ENCODE measurements at places on chromosomes 6 and 20.

- DNase-seq: no peak
These were observed 1.0 kb upstream of the ZBTB22 start for GRCh38 chr6:33318426-33319073.

DNA sequence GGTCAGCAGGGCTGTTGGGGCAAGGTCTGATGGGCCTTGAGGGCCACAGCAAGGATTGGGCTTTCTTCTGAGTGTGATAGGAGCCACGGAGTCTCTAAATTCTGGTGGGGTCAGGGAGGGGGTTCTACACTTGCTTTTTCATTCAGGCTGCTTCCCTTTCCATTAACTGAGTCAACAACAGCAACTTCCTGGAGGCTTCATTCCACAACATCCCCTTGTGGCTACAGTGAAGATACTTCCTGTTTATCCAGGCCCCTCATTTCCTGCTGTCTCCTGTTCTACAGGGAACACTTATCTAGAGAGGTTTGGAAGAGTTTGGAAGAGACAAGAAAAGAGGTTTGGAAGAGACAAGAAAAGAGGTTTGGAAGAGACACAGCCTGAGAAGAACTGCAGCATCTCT, 144.8 kb upstream of the ENPP5 start:
- no peak for DNase-seq

DNA sequence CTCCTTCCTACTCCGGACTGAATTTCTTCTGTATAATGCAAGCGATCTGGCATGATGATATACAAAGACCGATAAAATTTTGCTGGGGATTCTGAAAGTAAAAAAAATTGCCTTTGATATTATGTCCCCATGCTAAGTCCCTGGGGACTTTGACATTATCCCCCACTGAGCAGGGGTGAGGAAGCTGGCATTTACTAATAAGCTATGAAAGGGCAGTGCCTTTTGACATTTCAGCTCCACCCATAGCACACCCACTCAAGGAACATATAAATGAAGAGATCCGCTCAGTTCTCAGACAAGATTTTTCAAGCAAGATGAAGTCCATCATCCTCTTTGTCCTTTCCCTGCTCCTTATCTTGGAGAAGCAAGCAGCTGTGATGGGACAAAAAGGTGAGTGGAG, at the start of gene SEMG2:
Gene SEMG2 (plus strand): TSS at position 298 of the 400 bp plus-strand sequence. CDS start 17 bp downstream, at position 315.
- no peak for DNase-seq

DNA sequence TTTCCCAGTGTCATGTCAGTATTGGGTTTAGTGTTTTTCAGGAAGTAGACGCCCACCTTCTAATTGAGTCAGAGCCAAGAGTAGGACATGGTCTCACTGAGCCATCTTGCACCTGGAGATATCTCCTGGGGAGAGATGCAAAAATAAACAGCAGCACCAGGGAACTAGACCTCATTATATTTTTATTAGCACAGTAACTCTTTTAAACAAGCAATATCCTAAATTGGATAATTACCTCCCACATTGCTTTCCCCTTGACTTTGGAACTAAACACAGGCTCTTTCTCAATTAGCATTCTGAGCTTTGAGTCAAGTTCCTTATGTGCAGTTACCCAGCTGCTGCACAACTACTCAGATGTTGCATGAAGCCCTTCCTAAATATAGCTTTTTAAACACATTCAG, 175.4 kb downstream of the IBTK start:
- DNase-seq: no peak

DNA sequence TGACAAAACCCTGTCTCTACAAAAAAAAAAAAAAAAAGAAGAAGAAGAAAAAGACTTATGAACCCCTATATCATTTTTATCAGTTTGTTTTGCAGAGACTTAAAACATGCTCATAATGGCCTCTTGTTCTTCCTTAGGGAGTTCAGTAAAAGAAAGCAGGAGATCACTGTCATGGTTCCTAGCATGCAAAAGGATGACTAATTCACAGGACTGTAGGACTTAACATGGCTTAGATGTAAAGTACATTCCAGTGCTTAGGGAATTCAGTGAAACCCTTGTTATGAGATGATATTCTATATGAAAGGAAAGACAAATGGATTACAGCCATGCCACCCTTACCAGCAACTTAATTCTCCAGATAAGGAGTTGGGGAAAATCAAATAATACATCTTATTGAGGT, 29.5 kb downstream of the EEF1A1 start:
- DNase-seq: no peak

- no peak for DNase-seq
These were observed 2.0 kb downstream of the SOX4 start for GRCh38 chr6:21595285-21596144.

- DNase-seq: no peak
These were observed 74.1 kb upstream of the PAK5 start for GRCh38 chr20:9912858-9913434.

DNA sequence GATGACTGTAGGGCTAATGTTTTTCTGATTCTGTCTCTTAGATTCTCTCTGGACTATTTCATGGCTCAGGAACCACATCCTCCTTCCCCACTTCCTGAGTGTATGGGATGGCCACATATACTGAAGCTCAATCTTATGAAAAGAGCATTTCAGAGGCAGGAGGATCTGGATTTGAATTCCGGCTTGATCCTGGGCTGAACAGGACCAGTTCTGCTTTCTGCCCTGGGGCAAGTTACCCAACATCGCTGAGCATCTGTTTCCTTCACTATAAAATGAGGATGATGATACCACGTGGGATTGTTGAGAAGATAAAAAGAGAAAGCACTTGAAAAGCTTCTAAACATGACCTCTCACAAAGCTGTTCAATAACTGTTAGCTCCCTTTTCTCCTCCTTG, 168.4 kb upstream of the TNFAIP3 start:
- no peak for DNase-seq

GRCh38 chr6:169252505-169253189, 999 bp downstream of the THBS2 start:
- DNase-seq: no peak

- no peak for DNase-seq
These were observed 126.6 kb downstream of the TAF4 start for GRCh38 chr20:61938839-61939690.

DNA sequence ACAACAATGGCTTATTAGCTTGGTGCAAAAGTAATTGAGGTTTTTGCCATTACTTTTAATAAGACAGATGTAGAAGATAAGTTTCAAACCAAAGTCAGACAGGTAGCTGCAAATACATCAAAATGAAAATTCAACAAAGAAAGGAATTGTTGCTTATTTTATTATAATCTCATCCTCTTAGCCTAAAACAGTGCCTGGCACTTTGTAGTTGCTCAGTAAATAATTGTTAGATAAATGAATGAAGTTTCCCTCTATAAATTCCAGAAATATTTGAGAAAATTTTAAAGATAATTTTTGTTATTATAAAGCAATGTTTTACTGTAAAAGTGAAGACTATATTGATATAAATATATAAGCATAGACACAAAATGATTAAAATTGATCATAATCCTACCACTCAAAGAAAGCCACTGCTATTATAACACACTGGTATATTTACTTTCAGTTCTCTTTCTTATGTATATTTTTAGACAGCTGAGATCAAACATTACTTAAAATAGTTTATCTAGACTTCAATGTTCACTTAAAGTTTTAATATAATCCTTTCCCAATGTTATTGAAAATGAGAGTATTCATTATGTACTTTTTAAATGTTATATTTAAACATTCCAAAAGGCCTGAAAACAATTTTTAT, 42.5 kb downstream of the SESN1 start:
- DNase-seq: no peak

GRCh38 chr6:116858060-116858459, 19.0 kb upstream of the RFX6 start:
- no peak for DNase-seq

DNA sequence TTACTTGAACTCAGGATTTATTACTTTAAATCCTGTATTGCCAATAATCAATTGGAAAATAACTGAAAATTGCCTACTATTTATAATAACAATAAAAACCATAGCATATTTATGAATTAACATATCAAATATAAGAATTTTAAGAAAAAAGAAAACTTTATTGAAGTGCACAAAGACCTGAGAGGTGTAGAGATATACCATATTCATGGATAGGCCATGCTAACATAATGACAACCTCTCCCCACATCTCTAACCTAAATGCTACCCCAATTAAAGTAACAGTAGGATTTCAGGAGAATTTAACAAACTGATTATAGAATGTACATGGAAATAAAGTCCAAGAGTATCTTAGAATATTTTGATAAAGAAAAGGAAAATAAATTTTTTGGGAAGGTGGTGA, 5.1 kb upstream of the HLA-DMB start:
- DNase-seq: no peak

DNA sequence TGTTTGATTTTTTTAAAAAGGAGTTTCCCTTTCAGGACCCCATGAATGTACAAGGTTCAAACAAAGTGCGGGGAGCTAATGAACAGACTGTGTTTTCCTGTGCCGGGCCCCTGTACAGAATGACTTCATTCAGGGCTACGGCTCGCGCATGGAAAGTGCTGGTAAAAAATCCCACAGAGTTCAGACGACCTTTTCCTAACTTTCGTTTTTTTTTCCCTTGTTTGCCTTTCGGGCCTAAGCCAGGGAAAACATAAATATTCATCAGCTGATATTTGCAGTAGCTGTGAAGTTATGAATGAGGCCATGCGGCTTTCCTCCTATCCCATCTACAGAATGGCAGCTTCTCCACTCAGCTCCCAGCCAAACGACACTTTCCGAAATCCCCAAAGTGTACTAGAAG, 74.0 kb downstream of the HAO1 start:
- DNase-seq: no peak

DNA sequence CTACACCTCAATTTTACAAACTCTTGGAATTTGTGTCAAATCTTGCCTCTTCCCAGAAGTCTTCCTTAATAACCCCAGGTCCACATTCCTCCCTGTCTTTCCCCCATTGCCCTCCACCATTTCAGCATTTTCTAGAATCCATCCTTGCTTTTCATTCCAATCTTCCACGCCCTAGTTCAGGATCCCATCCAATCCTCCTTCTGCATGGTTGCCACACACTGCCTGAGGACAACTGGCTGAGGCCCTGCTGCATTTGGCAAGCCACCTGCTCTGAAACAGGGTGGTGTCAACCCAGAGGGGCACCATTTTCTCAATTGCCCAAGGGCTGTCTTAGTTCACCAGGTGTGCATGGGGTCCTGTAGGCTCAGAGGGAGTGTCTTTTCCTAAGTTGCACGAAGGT, 37.9 kb upstream of the RFPL4B start:
- no peak for DNase-seq

Measured in non-pigmented ciliary epithelial cell (primary cell).